Left colon (tissue), 2 donors: ENCODE measurements at places on chromosomes 7 and 10. TPM values are rescaled to one million over a fixed set of nuclear protein-coding genes. Genes with fewer than 3 reads are reported as not detected.

WEE2 gene
- total RNA-seq: not detected

OR2A12 gene
- total RNA-seq: not detected

AGAP3 gene
- total RNA-seq: 64.0 TPM

DEPP1 gene
- 17.1 TPM for total RNA-seq

OPN1SW gene
- not detected for total RNA-seq

BLNK gene
- total RNA-seq: 24.9 TPM

ANAPC16 gene
- 83.8 TPM for total RNA-seq

LUC7L2 gene
- total RNA-seq: 70.0 TPM

CCDC7 gene
- 15.9 TPM for total RNA-seq

ZNF680 gene
- total RNA-seq: 6.4 TPM

STEAP2 gene
- 16.2 TPM for total RNA-seq

SYNPO2L gene
- total RNA-seq: not detected

SFXN3 gene
- 14.7 TPM for total RNA-seq

HOXA3 gene
- total RNA-seq: 23.2 TPM

KNDC1 gene
- total RNA-seq: 0.20 TPM

NODAL gene
- total RNA-seq: not detected

ASZ1 gene
- not detected for total RNA-seq

CALY gene
- total RNA-seq: 0.43 TPM

ENKUR gene
- total RNA-seq: 1.3 TPM

UNCX gene
- not detected for total RNA-seq
